ENCODE measurements at places on chromosomes 3 and 15. TPM values are rescaled to one million over a fixed set of nuclear protein-coding genes. Genes with fewer than 3 reads are reported as not detected.

- peak; percentile 80 for DNase-seq
Measured at GRCh38 chr3:58586776-58587192, 9.6 kb upstream of the FAM107A start.

Gene P2RY12
- total RNA-seq = not detected

Gene DUOX1
- total RNA-seq = 215 TPM

DNA sequence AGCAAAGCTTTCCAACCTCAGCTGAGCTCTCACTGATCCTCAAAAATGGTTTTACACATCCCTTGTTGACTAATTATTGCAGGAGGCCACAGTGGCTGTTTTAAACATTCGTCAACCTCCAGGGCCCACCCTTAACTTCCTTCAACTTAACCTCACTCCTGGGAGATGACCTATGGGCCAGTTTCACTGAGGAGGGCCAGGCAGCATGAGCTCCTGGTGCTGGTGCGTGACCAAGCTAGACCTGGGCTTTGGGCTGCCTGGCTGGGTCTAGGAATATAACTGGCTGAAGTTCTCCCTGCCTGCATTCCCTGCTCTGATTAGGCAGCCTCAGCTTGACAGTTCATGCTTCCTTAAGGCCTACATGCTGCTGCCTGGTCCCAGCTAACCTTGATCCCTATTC is 273.7 kb upstream of the ATP11B start:
- DNase-seq = no peak

- DNase-seq = no peak
Measured at GRCh38 chr3:43212914-43213611, 73.3 kb upstream of the SNRK start.

GRCh38 chr3:30034246-30034991 is 572.0 kb upstream of the TGFBR2 start:
- DNase-seq = no peak

Gene CKMT1B
- 7.3 TPM for total RNA-seq

Gene IFT80
- total RNA-seq = 31.1 TPM

GRCh38 chr3:17473761-17474160 is 268.7 kb downstream of the TBC1D5 start:
- DNase-seq = no peak

Gene TCAIM
- total RNA-seq = 19.2 TPM

Gene SEMA3B
- 169 TPM for total RNA-seq

DNA sequence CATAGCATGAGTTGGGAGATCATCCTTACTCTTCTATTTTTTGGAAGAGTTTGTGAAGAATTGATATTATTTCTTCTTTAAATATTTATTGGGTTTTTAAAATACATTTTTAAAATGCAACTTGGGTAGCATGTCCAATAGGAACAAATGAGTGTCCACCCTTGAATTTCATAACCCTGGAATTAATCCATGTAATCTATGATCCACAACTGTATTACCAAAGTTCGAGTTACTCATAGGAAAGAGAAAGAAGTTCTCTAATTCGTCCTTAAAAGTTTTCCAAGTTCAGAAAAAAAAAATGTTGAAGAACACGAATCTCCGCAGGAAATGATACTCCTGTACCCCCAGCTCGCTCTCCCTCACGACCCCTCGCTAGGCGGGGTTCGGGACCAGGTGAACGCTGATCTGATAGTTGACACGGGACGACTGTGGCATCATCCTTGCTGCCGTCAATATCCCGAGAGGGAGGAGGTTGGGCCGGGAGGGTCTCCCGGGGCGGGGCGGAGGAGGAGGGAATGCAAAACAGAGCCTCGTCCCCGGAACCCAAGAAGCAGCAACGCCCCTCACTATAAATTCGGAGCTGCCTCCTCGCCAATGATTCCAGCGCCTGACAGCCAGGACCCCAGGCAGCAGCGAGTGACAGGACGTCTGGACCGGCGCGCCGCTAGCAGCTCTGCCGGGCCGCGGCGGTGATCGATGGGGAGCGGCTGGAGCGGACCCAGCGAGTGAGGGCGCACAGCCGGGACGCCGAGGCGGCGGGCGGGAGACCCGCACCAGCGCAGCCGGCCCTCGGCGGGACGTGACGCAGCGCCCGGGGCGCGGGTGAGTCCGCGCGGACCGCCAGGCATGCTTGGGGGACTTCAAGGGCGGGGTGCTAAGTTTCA is at the start of gene AGTR1:
TSS of gene AGTR1 (plus strand) at position 598 of the 884 bp plus-strand sequence. CDS start 43,133 bp downstream, outside the sequence.
- DNase-seq = peak; percentile 89

Gene CPB1
- total RNA-seq = not detected

DNA sequence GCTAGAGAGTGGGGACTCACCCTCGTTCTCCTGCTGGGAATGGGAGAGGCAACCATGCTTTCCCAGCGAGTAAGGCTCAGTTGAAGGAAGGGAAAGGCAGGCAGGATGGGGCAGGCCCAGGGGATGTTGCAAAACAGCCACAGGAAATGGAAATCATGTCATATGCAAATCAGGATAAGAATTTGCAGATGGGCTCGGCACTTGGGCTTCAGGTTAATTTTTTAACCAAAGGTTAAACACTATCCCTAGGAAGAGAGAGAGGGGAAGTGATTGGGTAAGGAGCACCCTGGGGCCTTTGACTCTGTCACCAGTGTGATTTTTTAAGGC is 14.6 kb upstream of the PLA2G4E start:
- no peak for DNase-seq

GRCh38 chr3:55484801-55485791 is 2.0 kb downstream of the WNT5A start:
- DNase-seq = peak; percentile 75

Gene PLA2G4D
- not detected for total RNA-seq
